ENCODE measurements at places on chromosomes 11 and 22. TPM values are rescaled to one million over a fixed set of nuclear protein-coding genes. Genes with fewer than 3 reads are reported as not detected.

DNA sequence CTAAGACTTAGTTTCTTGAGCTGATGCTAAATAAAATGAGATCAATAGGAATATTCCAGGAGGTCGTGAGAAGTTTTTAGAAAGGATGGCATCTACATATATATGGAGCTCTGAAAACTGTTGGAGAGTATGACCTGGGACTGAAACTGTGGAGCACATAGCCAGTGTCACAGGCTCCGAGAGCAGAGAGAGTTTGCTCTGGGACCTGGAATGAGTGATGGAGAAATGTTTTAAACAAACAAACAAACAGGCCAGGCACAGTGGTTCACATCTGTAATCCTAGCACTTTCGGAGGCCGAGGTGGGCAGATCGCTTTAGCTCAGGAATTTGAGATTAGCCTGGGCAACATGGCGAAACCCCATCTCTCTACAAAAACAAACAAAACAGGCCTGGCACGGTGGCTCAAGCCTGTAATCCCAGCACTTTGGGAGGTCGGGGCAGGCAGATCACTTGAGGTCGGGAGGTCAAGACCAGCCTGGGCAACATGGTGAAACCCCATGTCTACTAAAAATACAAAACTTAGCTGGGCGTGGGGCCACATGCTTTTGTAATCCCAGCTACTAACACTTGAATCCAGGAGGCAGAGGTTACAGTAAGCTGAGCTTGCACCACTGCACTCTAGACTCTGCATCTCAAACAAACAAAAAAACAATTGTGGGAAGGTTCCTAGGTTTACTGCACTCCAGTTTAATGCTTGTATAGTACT lies 67.1 kb downstream of the SLC35F2 start:
- no peaks in the 10 kb centered on the region for H3K4me1 ChIP-seq
- no peaks in the 10 kb centered on the region for H3K27me3 ChIP-seq
- no peak for DNase-seq
- H3K4me3 ChIP-seq: no peak overlapping the region
- H3K27ac ChIP-seq: no peak overlapping the region

DNA sequence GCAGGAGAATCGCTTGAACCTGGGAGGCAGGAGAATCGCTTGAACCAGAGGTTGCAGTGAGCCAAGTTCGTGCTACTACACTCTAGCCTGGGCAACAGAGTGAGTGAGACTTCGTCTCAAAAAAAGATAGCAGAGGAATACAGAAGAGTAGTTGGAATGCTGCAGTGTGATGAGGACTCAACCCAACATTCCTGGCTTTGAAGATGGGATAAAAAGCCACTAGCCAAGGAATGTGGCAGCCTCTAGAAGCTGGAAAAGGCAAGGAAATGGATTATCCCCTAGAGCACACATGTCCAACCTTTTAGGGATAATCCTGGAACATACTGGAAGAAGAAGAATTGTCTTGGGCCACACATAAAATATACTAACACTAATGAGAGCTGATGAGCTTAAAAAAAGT lies 13.9 kb downstream of the SLC25A17 start:
- no peak overlapping the region for H3K4me3 ChIP-seq
- DNase-seq: no peak
- no peaks in the 10 kb centered on the region for H3K27me3 ChIP-seq
- H3K36me3 ChIP-seq: peaks cover 11% of the 10 kb centered on the region

GRCh38 chr11:69463995-69464960 lies 17.2 kb upstream of the LINC01488 start:
- H3K27me3 ChIP-seq: no peaks in the 10 kb centered on the region
- no peak for DNase-seq
- no peaks in the 10 kb centered on the region for H3K36me3 ChIP-seq
- H3K4me3 ChIP-seq: no peak overlapping the region

TRIM3 gene
- 16.4 TPM for total RNA-seq

DNA sequence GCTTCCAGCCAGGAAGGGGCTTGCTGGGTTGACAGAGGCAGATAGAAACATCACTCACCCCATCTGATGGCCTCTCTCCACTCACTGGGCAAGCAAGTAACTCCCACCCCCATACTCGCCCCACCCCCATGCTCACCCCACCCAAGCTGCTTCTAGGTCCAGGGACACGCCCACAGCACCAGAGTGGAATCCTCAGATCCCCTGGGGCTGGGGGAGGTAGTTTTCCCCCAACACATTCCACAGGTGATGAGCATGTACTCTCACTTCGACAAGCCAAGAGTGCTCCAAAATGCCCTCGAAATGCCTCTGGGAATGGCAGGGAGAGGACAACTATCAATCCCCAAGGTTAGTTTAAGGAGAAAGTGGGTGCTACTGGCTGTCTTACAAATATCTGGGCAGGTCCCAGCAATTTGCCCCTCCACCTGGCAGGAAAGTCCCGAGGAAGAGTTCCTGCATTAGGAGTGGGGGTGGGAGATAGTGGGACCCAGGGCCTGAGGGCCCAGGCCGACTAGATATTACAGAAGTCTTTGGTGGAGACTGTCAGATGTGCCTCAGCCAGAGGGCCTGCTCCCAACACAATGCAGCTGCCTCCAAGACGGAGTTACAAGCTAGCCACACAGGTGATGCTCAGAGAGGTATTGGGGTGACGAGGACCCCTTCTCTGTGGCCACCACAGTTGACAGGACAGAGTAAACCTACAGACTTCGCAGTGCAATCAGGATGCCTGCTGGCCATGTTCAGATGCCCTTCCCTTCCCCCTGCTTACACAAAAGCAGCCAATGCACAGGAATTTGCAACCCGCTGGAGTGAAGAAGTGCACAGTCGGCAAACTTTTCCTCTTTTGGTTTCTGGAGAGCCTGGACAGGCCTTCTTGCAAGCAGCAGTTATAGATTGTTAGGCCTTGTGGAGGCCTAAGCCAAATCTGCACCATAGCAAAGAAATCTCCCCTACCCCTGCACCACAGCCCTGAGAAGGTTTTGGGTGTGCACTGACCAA lies 2.9 kb upstream of the LMO1 start:
- no peak overlapping the region for H3K27ac ChIP-seq

All from CD4-positive, CD25-positive, alpha-beta regulatory T cell (primary cell).